ENCODE measurements at places on chromosomes 1 and 21.

- no peak for DNase-seq
Measured at GRCh38 chr1:204623894-204624361, 61.6 kb downstream of the LRRN2 start.

DNA sequence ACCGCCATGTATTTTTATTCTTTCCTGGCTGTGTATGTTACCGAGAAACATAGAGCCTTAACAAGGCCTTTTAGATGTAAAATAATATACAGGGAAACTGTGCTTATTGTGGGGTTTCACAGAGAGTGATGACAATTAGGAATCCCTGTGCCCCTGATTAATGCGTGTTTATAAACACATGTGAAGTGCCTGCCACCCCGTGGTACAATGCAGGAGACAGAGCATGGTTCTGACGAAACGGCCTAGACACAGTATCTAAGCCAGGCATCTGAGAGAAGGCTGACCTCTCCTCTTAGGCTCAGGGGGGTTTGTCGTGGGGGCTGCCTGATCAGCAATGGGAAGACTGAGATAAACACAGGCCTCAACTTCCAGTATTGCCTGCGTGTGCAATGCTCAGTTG is 200.0 kb downstream of the AJAP1 start:
- no peak for DNase-seq

DNA sequence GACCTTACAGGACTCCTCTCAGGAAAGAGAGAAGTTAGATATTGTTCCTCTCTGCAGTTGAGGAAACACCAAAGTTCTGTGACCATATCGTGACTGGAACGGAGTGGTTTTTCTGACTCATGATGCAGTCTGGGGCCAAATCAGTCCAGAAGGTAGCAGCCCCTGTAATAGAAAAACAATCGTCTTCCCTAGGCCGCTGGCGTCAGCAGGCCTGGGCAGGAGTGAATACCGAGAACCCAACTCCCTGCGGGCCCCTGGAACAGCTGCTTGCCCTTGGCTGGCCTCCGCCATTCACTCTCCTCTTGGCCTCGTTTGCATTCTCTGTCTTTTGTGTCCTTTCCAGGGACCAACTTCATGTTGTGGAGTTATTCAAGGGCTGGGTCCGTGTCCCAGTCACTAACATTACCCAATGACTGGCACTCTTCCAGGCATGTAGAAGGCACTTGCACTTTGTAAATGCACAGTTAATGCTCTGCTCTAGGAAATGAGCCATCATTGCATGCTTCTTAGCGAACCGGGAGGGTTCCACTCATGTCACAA is 10.9 kb upstream of the CD101 start:
- no peak for DNase-seq

DNA sequence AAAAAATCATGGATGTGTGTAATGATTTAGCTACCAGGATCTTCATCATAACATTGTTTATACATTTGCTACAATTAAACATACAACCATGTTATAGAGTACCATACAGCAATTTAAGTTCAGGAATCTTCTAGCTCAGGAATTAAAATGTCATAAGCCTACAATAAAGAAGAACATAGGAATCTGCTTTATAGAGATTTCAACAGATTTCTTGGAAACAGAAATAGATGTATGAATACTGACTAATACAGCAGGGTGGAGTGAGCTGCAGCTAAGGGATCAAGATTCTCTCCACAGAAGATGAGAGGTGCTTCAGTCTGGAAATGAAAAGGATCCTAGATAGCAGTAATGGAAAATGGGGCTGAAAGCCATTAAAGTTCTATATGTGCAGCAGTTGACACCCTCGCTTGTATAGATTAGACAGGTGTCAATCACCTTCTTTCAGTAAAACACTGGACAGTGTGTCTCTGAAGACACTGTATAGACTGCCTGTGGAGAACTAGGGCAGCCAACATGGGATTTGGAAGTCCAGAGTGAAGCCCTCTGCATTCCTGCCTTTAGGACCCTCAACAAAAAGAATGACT is 73.9 kb downstream of the DNTTIP2 start:
- DNase-seq, result no peak

DNA sequence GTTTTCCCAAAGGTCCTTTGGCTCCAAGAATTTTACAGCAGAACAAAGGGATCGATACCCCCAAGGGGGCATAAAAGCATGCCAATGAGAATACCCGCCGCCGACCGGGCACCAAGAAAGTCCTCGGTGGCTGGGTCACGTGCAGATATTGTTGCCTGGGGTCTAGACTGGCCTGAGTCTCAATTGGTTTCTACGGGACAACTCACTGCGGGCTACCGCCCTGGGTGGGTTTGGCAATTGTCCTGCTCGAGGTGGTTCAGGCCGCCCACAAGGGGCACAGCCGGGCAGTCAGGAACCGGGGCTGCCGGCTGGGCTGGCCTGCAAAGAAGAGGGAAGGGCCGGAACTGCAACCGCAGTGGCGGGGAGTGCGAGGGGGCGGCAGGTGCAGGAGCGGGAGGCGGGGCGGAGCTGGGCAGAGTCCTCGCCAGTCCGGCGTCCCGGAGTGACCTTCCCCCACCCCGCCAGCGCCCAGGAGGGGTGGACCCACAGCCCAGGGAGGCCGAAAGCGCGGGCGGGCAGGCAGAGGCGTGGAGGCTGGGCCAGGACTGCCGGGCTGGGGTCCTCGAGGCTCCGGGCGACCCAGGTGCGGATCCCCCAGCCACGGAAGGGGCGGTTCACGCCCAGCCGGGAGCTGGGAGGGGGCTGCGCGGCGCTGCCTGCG is 926 bp upstream of the ATP1B1 start:
- DNase-seq, result no peak

- DNase-seq, result no peak
Measured at GRCh38 chr1:79554688-79555087, 548.2 kb upstream of the ADGRL4 start.

DNA sequence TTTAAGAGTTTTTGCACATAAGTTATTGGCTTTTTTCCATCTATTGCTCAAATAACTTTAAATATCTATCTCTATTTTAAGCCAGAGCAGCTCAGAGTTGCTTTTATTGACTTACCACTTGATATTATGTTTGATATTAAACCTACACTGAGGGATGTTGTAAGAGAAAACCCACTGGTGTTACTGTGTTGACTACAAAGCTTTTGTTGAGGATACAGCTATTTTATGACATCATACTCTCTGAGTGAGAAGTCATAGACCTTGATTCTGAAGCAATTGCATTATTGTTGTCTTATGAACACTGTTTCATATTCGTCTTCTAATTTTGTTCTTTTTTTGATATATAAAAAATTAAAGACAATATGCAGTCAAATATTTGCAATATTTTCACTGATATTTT is 560.4 kb downstream of the PTBP2 start:
- DNase-seq, result no peak

- DNase-seq, result no peak
Measured at GRCh38 chr1:85615586-85616363, 35.2 kb downstream of the CCN1 start.

DNA sequence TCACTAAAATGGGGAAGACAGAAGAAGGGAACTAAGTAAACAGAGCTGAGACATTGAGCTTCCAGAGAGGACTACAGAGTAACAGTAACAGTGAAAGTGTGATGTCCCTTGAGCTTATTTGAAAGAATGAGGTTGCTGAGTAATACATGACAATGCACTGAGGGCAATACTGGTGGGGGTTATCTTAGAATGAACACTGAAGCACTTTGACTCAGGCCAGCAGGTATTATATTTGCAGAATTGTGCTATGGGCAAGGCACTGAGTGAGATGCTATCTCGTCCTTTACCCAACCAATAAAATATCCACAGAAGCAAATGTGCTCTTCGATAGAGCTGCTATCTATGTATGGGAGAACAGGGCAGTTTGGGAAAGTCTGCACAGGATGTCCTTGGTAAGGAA is 133.2 kb downstream of the DISP1 start:
- DNase-seq, result no peak

DNA sequence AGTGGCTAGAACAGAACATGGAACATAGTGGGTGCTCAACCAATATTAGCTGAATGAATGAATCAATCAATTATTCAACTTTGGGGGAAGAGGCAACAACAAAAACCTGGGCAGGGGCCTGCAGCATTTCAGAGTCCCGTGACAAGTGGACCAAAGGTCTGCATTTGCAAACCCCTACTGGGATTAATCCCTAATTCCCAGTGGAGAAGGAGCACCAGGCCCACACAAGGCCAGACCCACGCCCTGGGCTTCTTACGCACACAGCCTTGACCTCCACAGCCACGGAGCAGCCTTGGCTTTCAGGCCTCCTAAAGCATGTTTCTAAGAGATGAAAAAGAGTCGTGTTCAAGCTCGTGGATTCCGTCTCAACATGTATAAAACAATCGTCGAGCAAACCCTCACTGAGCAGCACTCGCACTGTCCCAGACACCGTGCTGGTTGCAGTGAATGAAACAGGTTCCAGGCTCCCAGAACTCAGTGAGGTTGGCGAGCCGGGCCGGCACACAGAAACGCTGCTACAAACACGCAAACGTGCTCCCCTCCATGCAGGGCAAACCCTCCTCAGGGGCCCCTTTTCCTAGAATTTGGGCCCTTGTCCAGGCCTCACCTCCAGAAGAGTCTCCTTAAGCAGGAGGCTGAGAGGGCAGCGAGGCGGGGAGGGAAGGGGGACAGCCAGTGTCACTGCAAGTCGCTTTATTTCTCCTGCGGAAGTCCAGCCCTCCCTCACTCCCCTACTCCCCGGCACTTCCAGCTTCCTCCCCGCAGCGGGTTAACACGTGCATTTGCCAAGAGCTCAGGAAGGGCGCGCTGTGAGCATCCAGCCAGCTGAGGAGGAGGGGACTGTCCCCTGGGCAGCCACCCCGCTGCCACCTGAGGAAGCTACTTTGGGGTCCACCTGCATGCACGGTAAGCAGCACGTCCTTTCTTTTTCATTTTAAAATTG is 556.4 kb downstream of the KIF26B start:
- no peak for DNase-seq

GRCh38 chr1:115170377-115170776 is 81.1 kb upstream of the TSPAN2 start:
- no peak for DNase-seq

- DNase-seq, result no peak
Measured at GRCh38 chr1:31708324-31708723, 4.5 kb upstream of the COL16A1 start.

DNA sequence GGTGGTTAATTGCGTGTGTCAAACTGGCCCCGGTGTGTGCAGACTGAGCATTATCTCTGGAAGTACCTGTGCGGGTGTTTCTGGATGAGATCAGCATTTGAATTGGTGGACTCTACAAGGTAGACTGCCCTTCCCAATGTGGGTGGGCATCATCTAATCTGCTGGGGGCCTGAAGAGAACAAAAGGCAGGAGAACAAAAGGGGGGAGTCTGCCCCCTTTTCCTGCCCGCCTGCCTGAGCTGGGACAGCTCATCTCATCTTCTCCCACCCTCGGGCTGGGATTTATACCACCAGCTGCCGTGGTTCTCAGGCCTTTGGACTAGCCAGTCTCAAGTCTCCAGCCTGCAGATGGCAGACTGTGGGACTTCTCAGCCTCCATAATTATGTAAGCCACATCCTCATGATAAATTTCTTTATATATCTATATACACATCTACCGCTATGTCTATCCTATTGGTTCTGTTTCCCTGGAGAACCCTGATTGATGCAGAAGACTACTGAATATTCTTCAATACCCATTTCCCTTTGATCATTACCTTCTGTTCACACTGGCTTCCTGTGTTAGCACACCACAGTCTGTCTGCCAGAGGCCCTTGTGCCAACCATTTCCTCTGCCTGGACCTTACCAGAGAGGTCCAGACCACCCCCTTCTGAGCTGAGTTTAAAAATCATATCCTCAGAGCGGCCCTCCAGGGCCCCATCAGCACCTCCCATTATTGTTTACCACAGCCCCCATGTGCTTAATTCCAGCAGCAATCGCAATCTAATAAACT is 25.2 kb downstream of the RCAN1 start:
- DNase-seq, result no peak

DNA sequence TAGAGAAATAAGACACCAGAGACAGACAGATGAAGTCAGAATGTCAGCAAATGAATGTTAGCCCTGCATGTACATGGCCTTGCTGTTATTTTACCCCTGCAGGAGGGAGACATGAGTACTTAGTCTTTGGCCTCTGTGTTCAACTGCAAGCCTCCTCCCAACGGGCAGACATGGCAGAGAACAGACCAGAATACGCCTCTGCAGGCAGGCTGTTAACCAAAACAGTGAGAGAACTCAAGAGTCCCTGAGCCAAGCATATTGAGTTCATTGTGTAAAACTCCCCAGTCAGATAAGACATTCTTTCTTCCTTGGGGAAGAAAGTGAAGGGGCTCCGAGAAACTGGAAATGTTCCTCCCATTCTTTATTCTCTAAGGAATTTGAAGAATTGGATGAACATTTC is 150.9 kb downstream of the PHTF1 start:
- DNase-seq, result no peak

DNA sequence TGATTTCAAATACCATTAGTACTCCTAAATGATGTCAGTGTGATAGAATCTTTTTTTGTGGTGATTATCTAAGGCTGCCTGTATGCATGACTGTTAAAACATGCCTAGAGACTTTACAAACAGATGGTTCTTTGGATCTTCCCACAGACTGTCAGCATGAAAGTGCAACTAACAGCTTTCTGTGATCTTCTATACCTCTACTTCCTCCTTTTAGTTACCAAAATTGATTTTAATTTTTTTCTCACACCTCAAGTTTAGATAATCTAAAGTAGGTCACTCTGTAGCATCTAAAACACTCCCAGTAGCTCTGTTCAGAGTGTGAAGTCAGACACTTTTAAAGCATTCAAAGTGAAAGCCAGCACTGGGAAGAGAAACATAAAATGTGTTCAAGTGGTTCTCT is 534.5 kb downstream of the PTPRC start:
- DNase-seq, result no peak

DNA sequence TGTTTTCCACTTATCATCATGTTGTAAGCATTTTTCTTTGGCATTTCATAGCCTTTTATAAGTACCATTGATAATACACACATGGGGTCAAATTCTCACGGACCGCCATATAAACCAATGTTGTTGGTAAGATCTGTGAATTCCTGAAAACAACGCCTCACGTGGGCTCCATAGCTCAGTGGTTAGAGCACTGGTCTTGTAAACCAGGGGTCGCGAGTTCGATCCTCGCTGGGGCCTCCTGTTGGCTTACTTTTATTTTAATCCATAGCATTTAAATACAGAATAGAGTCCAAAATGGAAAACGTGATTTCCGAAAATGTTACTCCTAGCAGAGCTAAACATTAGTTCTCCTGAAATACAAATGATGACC is 83.1 kb downstream of the HHIPL2 start:
- peak; percentile 35 for DNase-seq

GRCh38 chr1:47765236-47765635 is 231.9 kb downstream of the TRABD2B start:
- DNase-seq, result no peak

DNA sequence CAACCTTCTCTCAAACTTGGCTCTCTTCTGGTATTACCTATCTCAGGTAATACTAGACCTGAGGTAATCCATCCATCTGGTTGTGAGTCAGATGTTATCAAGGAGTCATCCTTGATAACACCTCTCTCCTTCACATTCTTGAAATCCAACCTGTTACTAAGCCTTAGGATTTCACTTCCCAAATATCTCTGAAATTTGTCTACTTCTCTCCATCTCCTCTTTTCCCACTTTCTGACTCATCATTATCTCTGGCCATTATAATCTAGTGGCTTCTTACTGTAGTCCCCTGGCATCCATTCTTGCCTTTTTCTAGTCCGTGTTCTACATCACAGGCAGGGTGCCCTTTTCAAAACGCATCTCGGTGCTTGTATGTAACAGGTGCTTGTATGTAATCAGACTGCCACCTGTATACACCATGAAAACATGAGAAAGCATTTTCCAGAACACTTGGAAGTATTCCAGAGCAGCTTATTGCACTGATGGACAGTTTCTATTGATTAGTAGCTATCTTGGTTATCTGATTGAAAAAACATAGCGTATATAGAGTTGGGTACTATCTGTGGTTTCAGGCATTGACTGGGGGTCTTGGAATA is 4.5 kb downstream of the COG2 start:
- no peak for DNase-seq

- no peak for DNase-seq
Measured at GRCh38 chr1:165060285-165060793, 296.2 kb downstream of the LMX1A start.
